ENCODE measurements at places on chromosomes 3 and 15.

DNA sequence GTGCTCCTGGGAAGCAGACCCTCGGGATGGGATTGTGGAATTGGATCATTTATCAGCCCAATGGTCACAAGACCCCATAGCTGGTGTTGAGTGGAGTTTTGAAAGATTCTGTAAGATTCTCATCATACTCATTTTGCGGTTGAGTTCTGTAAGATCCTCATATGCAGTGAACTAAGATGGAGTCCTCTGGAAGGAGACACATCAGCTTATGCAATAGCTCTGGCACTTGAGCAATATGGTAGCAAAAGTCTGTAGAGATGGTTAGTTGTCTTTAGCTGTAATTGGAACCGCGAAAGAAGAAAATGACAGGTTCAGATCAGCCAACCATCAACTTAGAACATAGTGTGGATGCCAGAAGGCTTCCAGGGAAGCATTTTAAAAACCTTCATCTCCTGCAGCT, 184.5 kb upstream of the TSC22D2 start:
- no peak for DNase-seq

GRCh38 chr3:88918841-88919240, 188.6 kb upstream of the EPHA3 start:
- DNase-seq: no peak

DNA sequence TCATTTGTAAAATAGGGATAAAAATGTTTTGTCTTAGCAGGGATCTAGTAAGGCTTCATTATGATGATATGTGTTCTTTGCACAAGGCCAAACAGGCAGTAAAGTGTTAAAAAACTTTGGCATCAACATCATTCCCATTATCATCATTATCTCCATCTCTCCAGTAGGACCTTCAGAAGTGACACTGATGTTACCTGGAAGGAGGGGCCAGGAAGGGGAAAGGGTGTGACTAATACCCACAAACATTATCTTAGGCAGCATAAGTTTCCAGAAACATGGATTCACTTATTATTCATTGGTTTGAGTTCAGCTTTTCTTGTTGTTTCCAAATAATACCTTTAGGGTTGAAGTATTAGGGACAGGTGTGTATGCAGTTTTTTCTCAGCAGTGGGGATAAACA, 399.6 kb downstream of the PTPRG start:
- DNase-seq: no peak

GRCh38 chr3:4138150-4138785, 164.9 kb upstream of the SETMAR start:
- no peak for DNase-seq

- DNase-seq: no peak
Observed at GRCh38 chr3:172038798-172039435, 461 bp upstream of the FNDC3B start.

GRCh38 chr15:88982946-88983342, 69.8 kb upstream of the MFGE8 start:
- no peak for DNase-seq

- DNase-seq: no peak
Observed at GRCh38 chr3:37114251-37115145, 59.9 kb downstream of the LRRFIP2 start.

DNA sequence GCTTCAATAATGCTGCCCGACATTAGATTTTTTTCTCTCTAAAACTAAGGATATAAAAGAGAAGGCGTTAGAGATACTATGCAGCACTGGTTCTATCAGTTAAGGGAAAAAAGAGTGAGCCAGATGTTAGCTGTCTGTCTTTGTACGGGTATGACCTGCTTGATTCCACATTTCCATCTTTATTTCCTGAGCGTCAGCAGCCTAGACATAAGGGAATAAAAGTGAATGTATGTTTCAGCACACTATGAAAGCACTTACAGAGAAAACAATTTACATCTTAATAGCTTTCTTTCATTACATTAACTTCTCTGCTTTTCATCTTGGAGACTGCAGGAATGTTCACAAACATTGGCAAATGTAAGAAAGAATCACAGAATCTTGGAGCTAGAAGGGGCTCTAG, 319.3 kb downstream of the CTNNB1 start:
- DNase-seq: no peak

- DNase-seq: no peak
Observed at GRCh38 chr3:100123112-100123511, 8.8 kb upstream of the FILIP1L start.

- no peak for DNase-seq
Observed at GRCh38 chr15:61083081-61083787, 145.9 kb downstream of the RORA start.

- no peak for DNase-seq
Observed at GRCh38 chr3:16524196-16524595, 10.7 kb upstream of the RFTN1 start.

DNA sequence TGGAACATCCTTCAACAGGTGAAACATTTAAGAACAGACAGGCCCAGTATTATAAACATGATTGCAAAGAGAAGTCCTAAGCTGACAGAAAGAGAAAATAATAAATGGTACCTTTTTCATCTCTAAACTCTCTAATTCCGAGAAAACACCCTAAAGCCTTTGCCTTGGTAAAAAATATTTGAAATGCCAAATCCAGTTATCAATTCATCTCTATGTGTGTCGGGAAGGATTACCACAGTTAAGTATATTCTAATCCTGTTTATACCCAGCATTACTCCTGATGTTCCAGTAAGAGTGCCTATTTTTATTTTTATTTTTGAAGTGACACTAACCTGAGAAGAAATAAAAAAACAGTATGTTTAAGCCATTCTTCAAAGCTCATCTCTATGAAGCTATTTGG, 219.3 kb upstream of the NANOGP8 start:
- DNase-seq: no peak

GRCh38 chr15:63043335-63044076, 959 bp downstream of the TPM1 start:
- DNase-seq: no peak

DNA sequence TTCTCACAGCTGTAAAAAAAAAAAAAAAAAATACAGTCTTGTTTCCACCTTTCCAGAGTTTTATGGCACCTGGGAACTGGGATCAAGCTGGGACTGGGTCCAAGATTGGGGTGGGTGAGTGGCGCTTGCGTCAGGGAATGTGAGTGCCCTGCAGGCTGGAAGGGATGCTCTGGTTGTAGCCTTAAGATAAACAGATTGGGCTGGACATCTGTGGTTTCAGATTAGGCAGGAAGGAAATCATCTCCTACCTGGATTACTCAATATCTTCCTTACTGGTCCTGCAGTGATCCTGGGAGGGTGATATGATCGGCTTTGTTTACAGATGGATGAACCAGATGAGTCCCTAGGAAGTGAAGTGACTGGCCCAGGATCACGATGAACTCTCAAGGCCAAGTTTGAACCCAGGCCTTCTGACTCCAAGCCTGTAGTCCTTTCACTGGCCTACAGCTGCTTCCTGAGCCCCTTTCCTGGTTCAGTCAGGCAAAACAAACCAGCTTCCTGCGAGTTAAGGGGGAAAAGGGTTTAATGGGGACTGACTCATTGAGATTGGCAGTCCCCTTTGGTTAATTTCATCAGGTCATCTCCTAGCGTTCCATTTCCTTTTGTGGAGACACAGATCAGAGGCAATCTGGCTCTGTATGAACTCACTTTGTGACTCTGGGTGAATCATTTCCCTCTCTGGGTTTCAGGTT, 179.8 kb downstream of the THSD4 start:
- DNase-seq: no peak

DNA sequence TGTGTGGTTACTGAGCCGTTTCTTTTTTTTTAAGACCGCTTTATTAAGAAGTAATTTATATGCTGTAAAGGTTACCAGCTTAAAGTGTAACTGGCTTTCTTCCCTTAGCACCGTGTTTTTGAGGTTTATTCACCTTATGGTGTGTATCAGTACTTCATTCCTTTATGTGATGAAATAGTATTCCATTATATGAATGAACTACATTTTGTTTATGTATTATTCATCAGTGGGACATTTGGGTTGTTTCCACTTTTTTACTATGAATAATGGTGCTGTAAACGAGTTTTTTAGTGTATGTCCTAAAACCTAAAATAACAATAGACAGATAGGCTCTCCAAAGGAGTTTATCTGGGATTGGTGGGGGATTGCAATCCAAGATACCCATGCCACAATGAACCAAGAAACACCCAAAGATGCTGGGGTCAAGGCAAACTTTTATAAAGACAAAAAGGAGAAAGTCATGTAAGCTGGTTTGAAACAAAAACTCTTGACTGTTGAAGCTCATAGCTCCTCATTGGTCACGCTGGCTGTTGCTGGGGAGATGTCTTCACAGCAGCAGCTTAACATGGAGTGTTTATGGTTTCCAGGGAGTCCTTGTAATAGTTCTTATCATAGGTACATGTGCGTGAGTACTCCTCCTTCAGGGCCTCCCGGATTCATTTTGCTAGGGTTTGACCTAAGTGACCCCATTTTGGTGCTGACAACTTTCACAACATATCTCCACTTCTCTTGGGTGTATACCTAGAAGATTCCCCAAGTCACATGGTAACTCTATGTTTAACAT, 16.0 kb downstream of the TM2D3 start:
- DNase-seq: no peak

- DNase-seq: no peak
Observed at GRCh38 chr15:83446904-83447709, at the start of gene SH3GL3. TSS of gene SH3GL3 (plus strand) at chr15:83447341. CDS start at chr15:83447534, 193 bp downstream.

DNA sequence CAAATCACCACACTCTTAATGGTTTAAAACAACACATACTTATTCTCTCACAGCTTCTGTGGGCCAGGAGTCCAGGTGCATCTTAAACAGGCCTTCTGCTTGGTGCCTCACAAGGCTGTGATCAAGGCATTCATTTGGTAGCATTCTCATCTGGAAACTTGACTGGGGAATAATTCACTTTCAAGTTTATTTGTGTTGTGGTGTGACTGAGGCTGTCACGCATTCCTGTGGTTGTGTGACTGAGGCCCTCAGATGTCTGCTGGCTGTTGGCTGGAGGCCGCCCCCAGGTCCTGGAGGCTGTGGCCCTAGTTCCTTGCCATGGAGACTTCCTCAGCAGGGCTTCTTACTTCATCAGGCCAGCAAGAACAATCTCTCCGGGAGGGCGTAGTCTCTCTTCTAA, 16.9 kb upstream of the FAM3D start:
- DNase-seq: no peak

DNA sequence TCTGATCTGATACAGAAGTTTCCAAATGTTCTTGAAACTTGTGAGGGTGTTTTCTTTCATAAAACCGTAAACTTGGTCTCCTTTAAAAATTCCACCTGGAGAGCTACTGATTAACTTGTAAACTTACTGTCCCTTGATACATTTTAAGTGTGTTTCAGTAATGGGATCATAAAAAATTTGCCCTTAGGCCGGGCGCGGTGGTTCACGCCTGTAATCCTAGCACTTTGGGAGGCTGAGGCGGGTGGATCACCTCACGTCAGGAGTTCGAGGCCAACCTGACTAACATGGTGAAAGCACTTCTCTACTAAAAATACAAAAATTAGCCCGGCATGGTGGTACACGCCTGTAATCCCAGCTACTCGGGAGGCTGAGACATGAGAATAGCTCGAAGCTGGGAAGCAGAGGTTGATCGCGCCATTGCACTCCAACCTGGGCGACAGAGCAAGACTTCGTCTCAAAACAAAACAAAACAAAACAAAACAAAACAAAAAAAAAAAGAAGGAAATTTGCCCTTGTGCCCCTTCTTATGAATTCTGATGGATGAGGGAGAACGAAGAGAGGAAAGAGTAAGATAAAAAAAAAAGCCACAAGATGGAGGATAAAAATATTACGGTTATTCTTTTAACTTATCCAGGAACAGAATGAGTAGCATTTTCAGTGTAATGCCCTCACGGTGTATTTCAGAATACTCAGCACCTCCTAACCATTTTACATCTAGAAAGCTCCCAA, 32.1 kb upstream of the AP4E1 start:
- no peak for DNase-seq

GRCh38 chr3:39138804-39139415, 14.5 kb downstream of the CSRNP1 start:
- no peak for DNase-seq

DNA sequence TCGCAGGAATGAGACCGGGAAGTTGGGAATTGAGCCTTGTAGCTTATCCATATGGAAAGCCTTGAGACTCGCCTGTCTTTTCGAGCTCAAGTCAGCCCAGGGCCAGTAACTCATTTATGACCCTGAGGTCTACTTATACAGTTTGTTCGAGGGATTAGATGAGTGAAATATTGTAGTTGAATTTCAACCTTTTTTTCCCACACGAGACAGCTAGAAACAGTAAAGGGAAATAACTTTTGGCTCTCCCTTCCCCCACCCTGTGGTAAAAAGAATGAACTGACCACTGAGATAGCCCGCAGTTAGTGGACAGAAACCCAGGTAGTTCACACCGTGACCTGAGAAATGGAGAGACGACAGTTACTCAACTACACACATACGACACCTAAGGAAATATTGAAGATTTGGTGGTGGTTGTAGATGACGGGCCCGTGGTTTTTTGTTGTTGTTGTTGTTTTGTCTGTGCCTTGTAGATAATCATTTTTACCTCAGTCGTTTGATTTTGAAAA, 841 bp downstream of the EIF3J start:
- no peak for DNase-seq

DNA sequence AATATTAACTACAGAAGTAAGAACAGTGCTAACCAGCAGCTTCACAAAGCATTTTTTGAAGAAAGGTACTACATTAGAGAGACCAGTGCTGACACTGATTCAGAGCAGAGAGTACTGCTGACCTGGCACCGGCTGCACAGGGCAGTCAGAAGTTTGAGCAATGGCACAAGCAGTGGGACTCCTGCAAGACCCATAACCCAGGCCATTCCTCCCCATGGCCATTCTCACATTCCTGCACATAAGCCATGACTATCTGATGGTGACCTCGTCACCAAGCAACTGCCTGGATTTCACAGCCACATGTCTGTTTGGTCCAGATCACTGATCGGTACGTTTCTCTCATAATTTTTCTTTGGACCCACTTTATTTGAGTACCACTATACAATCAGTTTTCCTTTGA, 88.7 kb downstream of the GPR156 start:
- DNase-seq: no peak

GRCh38 chr3:190912736-190913135, 50.2 kb upstream of the GMNC start:
- DNase-seq: no peak
